ENCODE measurements at places on chromosomes 6 and 20.

GRCh38 chr6:27178407-27178730 lies 69.1 kb upstream of the PRSS16 start:
- DNase-seq: no peak

DNA sequence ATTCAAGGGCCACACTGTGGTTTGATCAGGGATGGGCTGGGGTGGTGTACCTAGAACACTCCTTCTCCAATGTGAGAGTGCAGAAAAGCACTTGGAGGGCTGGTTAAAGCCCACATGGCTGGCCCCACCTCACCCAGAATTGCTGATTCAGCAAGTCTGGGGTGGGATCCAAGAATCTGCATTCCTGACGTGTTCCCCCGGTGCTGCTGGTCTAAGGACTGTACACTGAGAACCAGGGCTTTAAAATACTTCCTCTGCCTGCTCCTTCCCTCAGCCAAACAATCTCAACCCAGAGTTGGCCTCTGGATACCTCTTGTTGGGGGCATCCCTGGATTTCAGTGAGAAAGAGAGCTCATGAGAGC lies 13.4 kb upstream of the OCSTAMP start:
- DNase-seq: no peak

GRCh38 chr6:1856381-1856780 lies 246.7 kb downstream of the FOXC1 start:
- DNase-seq: peak; percentile 39

GRCh38 chr20:698276-698675 lies 22.7 kb upstream of the SCRT2 start:
- DNase-seq: no peak

GRCh38 chr6:45679631-45680030 lies 301.9 kb upstream of the SUPT3H start:
- DNase-seq: no peak

- no peak for DNase-seq
These were observed 223.6 kb downstream of the OGFRL1 start for GRCh38 chr6:71512256-71512655.

GRCh38 chr6:100593522-100593921 lies 128.8 kb upstream of the SIM1 start:
- no peak for DNase-seq

DNA sequence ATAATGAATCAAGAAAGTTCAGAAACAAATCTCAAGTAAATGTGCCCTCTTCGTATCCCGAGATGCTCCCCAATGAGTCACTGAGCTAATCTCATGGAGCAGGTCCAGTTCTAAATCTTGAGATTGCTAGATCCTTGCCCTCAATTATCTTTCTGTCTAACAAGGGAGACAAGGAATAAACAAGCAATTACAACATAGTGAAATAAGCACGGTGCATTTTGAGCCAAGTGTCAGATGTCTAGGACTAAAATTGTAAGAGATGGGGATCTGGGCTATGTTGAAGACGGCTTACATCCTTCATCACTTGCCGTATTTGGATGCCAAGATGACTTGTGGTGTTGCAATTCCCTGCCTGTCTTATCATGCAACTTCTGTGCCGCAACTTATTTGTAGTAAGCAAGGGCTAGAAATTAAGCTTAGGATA lies 56.5 kb upstream of the ADGRF1 start:
- no peak for DNase-seq

DNA sequence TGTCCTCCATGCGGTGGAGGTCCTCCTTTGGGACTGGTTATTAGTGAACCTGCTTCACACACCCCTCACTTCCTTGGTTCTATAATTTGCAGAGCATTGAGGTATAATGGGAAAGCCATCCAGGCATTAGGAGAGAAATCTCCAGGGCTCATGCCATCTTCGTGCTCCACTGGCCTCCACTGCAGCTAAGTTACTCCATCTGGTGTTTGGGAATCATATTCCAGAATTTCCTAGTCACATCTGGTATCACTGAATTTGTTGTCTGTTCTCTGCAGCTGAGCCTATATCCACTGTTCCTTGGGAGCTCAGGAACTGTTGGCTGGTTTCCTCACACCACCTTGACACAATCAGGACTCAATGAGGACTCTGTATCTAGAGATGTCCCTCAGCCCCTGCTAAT lies 173.0 kb upstream of the TSHZ2 start:
- DNase-seq: no peak

GRCh38 chr6:150992703-150993102 lies 127.2 kb downstream of the MTHFD1L start:
- DNase-seq: no peak

DNA sequence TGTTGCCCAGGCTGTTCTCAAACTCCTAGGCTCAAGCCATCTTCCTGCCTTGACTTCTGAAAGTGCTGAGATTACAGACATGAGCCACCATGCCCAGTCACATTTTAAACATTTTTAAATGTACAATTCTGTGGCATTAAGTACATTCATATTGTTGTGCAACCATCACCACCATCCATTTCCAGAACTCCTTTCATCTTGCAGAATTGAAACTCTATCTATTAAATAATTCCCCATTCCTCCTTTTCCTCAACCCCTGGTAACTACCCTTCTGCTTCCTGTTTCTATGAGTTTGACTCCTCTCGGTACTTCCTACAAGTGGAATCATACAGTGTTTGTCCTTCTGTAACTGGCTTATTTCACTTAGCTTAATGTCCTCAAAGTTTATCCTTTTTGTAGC lies 103.8 kb upstream of the NAA20 start:
- DNase-seq: no peak

GRCh38 chr20:44805979-44806620 lies 4.2 kb downstream of the RIMS4 start:
- DNase-seq: peak; percentile 45

DNA sequence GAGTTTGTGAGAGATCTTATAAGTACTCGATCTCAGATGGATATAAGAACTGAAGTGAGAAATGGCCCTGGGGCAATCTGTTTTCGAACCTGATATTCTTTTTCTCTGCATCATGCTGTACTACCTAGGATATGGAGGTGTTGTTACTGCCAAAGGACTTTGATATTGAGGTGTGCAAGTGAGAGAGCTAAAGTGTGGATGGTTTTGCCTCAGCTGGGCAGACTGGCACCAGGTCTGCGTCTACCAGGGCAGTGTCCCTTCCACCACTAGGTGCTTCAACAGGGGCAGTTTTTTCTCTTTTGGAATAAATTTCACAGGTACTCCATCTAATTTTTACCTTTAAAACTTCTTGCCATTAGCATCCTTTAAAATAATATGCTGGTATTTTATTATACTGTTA lies 35.0 kb downstream of the ADGRG6 start:
- DNase-seq: no peak

DNA sequence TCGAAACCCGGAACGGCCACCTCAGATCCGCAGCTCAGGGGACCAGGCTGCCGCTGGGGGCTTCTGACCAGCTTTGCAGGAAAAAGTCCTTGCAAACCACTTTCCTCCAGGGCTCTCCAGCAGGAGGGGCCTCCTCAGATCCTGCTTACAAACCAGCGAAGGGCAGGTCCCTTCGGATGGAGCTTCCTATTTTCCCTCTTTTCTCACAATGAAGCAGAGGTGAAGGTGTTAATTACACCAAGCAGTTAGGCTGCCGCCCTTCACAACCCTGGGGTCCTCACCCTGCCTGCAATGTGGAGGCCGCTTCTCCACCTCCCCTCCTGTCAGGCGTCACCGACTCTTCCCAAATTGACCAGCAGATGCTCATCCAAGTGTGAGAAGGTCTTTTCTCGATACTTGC lies 5.7 kb downstream of the ARHGAP40 start:
- DNase-seq: no peak

- DNase-seq: peak; percentile 12
These were observed 2.6 kb downstream of the PRSS35 start for GRCh38 chr6:83514866-83515466.

- DNase-seq: no peak
These were observed 111.5 kb downstream of the SOBP start for GRCh38 chr6:107601406-107601805.

DNA sequence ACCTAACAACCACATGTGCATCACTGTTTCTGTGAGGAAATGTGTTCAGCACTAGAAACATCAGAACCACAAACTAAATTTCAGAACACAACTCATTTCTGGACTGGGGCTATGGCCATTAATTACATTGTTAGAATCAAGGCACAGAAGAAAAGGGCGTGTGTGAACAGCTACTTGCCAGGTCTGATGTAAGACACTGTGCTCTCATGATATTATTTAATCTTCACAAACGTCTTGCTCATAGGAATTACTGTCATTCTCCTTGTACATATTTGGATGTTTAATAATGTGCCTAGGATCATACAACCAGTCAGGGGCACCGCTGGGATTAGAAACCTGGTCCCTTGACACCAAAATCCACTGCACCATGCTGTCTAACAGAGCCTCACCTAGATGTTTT lies 14.8 kb downstream of the ADGRF1 start:
- no peak for DNase-seq

DNA sequence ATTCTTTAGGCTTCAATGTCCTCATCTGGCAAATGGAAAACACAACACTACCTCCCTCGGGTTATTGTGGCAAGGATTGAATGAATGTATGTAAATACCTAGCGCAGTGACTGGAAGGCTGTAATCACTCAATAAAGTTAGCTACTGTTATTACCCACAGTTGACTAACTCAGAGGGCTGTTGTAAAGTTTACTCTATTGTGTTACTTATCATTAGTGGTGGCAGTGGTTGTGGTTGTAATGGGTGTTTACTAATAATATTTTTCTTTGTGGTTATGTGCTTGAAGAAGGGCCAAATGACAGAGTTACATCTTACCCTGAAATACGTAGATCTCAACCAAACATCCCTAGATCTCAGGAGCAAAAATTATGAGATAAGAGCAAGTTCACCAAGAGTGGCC lies 42.0 kb upstream of the PXDC1 start:
- no peak for DNase-seq

DNA sequence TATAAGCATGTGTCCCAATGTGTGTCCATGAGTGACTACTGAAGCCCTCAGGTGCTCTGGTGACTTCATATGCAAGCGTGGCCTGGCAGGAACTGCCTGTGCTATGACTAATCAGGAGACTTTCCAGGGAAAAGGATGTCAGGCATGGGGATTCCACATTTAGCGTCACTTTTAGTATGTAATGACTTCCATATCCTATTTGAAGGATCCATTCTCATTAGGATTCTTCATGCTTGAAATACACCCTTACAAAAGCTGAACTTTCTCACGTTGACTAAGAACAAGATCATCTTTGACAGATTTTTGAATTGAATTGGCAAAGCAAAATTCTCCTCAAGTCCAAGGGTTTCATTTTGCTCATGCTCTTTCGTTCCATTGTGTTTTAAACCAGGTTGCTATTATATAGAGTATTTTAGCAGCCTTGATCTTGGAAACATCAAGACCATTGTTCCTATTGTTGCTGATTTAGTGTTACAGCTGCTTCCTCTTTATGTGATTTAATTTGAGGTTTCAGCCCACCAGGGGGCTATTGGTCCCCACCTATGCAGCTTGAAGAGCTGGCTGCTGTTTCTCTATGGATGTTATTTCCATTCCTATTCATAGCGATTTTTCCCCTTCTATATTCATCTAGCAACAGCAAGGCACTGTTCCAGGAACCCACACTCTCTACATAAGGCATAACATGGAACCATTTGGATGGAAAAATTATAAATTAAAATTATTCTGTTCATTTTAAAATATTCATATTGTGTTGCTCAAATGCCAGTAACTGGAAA lies 418.6 kb downstream of the CDKAL1 start:
- DNase-seq: peak; percentile 68

DNA sequence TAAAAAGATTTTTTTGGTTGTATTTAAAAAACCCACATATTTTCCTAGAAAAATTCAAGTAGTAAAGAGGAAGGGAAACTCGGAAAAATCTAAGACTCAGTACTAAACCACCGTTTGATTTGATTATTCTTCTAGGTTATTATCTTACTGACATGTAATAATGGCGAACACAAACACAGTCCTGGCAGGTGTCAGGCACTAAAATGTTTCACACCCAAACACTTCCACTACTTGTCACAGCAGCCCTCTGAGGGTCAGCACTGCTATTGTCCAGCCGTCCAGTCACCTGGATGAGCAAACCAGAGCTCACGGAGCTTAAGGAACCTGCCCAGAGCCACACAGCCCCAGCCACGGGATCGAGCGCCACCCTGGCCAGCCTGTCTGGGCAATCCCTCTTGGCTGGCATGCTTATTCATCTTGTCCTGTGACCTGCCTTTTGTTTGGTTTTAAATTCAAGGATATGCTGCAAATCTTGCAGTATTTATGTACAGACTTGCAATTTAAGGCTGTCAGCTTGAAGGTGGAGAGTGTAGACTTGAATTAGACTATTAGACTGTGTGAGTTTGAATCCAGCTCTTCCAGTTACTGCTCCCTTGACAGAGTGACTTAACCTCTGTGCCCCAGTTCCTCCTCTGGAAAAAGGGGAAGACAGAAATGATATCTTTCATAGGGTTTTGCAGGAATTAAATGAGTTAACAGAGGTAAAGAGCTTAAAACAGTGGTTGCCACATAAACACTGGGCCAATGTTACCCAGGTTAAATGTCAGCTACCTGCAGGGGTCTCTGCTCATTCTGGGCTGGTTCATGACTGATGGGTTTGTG lies 82.2 kb downstream of the CDYL start:
- no peak for DNase-seq

- no peak for DNase-seq
These were observed 54.7 kb downstream of the SSR1 start for GRCh38 chr6:7258231-7258763.

GRCh38 chr6:122788663-122789181 lies 336 bp upstream of the SMPDL3A start:
- no peak for DNase-seq

DNA sequence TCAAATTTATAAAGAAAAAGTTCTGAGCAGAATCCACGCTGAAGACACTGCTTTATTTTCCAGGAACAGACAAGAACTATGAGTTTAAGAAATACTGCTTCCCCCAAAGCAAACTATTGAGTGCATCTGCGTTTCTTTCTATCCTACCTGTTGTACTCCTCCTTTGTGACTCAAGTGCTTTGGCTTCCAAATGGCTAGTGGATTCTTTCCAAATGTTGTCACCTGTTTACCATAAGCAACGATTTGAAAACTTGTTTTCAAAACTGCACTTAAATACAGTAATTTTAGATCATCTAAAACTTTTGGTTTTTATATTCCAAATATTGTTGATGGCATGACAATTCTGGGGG lies 9.5 kb downstream of the PXDC1 start:
- no peak for DNase-seq

GRCh38 chr6:14339711-14340584 lies 222.4 kb downstream of the CD83 start:
- DNase-seq: no peak

DNA sequence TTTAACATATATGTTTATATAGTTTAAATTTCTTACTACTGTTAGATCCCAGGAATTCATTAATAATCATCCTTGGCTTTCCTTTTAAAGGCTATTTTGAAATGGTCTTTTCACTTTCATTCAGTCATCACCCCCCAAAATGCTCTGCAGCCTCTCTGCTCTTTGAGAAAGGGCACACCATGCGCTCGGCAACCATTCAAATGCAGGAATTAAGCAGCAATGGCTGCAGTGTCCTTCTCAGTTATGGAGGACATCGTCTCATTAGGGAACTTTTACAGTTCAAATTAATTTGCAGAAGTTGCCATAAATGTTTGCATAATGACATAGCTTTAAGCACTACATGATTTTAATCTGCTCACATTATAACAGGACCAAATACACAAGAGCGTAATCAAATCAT lies 6.3 kb downstream of the TUBB1 start:
- DNase-seq: no peak

GRCh38 chr6:37674161-37674560 lies 23.5 kb downstream of the MDGA1 start:
- peak; percentile 84 for DNase-seq

Data from NCI-H1092 (cell line).